Spinal cord (tissue), 10 donors: ENCODE measurements at places on chromosomes 5 and 9. TPM values are rescaled to one million over a fixed set of nuclear protein-coding genes. Genes with fewer than 3 reads are reported as not detected.

The PTGES gene
- total RNA-seq: 2.5 TPM

The TAF7 gene
- 111 TPM for total RNA-seq

The TRAF1 gene
- 3.5 TPM for total RNA-seq

The IFNA21 gene
- total RNA-seq: not detected

The LRRC19 gene
- total RNA-seq: not detected

DNA sequence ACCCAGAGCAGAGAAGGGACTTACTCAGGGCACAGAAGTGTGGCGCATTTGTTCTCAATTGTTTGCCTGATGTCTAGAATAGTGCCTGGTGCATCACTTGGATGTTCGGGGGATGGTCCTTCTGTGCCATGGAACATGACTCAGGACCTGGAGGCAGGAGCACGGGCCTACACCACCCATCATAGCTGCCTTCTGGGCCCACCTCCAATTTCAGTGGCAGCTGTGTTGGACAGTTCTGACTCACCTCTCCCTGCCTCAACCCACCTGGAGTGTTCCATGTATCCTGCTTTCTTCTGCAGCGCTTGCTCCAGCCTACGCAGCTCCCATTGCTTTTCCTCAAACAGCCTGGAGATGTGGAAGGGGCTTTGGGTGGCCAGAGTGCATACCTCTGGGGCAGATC is 12.5 kb upstream of the CXCL14 start:
- peaks cover 6% of the 10 kb centered on the region for H3K27me3 ChIP-seq
- H3K27ac ChIP-seq: no peak overlapping the region
- no peaks in the 10 kb centered on the region for H3K36me3 ChIP-seq
- no peaks in the 10 kb centered on the region for H3K4me1 ChIP-seq

GRCh38 chr9:33128570-33128969 is 38.6 kb downstream of the B4GALT1 start:
- no peak overlapping the region for H3K27ac ChIP-seq
- no peak overlapping the region for H3K4me3 ChIP-seq
- no peaks in the 10 kb centered on the region for H3K4me1 ChIP-seq
- DNase-seq: no peak
- H3K27me3 ChIP-seq: no peaks in the 10 kb centered on the region

GRCh38 chr9:110050925-110051355 is 157.0 kb downstream of the C9orf152 start:
- H3K4me1 ChIP-seq: peaks cover 21% of the 10 kb centered on the region
- no peak for DNase-seq
- H3K4me3 ChIP-seq: no peak overlapping the region
- peaks cover 11% of the 10 kb centered on the region for H3K27me3 ChIP-seq
